NCI-H1105 treated with DMSO at 0.1 percent for 48 hours (cell line): ENCODE measurements at places on chromosomes 7 and 10.

GRCh38 chr10:24219963-24220362 lies 11.0 kb downstream of the KIAA1217 start:
- DNase-seq: no peak

DNA sequence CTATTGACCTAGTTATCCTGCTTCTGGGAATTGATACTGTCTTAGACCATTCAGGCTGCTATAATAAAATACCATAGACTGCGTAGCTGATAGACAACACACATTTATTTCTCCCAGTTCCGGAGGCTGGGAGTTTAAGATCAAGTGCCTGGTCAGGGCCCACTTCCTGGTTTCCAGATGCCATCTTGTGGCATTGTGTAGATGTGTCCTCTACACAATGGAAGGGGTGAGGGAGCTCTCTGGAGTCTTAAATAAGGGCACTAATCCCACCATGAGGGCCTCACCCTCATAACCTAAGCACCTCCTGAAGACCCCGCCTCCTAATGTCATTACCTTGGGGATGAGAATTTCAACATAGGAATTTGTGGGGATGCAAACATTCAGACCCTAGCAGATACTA lies 62.4 kb downstream of the SLC35B4 start:
- DNase-seq: no peak

- DNase-seq: no peak
These were observed 495.0 kb upstream of the MGMT start for GRCh38 chr10:128972036-128972405.

DNA sequence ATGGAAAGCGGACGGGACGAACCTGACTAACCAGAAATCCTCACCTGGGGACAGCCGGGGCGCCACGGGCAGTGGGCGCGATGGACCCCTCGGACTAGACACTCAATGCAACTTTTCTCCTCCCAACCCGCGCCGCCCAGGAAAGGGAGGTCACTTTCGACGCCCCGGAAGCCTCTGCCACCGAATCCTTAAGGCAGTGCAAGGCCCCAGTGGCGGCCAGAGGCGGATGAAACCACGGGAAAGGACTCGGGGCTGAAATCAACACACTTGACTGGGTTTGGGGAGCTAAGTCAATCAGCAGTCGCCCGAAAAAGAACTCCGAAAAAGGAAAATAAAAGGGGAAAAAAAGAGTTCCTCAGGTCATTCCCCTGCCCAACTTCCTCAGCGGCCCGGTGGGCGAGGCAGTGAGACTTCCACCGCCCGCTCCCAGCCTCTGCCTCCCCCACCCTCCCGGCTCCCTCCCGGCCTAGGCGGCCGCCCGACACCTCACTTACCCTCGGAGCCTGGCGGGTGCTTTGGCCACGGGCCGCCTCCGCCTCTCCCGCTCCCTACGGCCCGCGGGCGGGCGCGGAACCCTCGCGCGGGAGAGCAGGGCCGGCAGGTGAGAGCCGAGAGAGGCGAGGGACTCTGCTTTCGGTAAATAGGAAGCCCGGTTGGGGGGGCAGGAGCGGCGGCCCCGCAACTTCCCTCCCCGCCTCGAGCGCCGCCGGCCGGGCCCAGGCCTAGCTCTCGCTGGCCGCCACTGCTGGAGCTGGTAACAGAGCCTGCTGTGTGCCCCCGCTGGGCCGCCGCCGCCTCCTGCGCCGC lies 518 bp downstream of the WAPL start:
- DNase-seq: no peak

DNA sequence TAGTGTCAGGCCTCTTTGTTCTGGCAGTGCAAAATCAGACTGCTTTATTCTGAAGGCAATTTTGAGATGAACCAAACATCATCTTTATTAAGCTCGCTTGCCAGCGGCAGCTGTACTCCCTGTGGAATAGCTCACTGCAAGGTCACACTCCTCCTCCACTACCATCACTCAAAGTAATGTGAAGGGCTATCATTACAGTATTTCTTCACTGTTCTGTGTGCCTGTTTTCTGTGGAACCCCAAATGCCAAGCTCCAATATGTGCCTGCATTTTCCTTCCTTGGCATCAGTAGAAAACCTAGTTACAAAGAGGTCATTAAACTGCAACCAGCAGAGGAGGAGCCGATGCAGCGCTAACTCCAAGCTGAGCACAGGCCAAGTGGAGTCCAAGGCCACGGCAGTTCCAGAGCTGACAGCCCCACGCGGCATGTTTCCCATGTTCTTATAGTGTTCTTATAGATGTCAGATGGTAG lies 21.4 kb downstream of the BCCIP start:
- no peak for DNase-seq

- DNase-seq: no peak
These were observed 58.2 kb downstream of the TMEM270 start for GRCh38 chr7:73918926-73919693.

DNA sequence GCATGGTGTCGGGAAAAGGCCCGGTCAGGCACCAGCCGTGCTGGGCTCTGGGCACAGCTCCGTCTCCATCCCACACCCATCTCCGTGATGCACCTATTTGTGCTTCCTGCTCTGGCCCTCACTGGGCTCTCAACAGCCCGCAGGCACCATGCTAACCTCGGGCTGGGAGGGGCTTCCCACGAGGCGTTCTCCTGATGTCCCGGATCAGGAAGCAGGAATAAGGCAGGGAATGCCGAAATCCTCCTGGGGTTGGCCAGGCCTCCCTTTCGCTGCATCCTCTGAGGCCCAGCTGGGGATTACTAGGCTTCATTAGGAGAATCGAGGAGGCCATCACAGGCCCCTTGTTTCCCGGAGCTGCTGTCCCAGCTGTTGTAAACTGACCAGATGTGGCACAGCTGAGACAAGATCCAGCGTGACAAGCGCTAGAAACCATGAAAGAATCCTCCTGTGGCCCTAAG lies 72.0 kb downstream of the FAM53B start:
- no peak for DNase-seq

GRCh38 chr7:47638679-47639315 lies 56.9 kb upstream of the TNS3 start:
- DNase-seq: no peak

- no peak for DNase-seq
These were observed 39.9 kb upstream of the TMEM236 start for GRCh38 chr10:17712053-17712452.

- DNase-seq: no peak
These were observed 53.4 kb downstream of the TMEM209 start for GRCh38 chr7:130151591-130152492.

DNA sequence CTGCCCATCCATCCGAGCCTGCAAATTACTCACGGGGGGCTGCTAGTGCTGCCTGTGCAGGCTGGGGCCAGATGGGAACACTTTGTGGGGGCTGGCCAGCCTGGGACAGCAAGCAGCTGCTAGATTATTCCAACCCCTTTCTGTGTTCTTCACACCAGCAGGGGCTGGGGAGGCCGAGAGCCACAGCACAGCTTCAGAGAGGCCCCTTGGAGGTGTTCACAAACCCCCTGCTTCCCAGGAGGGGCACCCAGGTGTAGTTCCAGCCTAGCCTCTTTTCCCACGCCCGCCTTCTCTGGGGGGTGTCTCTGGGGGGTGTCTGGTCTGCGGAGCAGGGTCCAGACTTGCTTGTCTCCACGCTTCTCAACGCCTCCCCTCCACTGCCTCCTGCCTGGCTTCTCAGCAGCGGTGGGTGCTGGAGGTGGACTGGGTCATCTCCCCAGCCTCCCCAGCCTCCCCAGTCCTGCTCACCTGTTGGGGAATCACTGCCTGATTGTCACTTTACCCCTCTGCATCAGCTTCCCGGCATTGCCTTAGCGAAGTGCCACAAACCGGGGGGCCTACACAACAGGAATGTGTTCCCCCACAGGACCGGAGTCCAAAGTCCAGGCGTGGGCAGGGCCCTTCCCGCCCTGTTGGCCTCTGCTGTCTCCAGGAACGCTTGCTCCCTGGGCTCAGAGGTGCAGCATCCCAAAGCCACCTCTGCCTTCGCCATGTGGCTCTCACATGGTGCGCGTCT lies 74.0 kb upstream of the EN2 start:
- DNase-seq: no peak

DNA sequence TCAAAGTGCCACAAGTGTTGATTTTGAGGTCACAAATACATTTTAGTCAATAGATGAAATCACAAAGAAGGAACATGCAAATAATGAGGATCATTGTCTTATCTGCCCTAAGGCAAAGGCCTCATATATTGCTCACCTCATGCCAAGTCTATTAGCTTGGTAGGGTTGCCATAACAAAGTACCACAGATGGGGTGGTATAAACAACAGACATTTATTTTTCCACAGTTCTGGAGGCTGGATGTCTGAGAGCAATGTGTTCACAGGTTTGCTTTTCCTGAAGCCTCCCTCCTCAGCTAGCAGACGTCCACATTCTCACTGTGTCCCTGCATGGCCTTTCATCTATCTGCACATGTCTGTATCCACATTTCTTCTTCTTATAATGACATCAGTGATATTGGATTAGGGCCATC lies 59.6 kb downstream of the RELN start:
- DNase-seq: peak; percentile 17

- peak; percentile 89 for DNase-seq
These were observed 155.8 kb downstream of the CHN2 start for GRCh38 chr7:29350351-29350750.

DNA sequence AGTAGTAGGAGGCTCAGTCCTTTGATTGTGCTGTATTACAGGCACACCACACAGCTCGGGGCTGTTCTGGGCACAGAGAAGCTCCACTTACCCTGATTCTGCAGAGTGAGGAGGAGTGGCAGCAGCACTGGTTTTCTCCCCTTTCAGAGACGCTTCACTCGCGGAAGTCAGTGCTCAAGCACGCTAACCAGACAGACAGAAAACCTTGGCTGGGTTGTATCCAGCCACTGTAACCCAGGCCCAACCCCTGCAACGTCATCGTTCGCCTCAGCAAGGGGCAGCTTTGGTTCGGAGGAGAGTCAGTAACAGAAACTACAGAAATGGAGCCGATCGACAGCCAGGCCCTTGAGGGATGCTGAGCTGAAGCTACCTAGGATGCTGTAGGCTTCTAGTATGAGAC lies 171.0 kb downstream of the SLC16A9 start:
- no peak for DNase-seq

GRCh38 chr10:44293306-44293778 lies 91.6 kb downstream of the CXCL12 start:
- DNase-seq: no peak

- DNase-seq: no peak
These were observed 109.1 kb downstream of the CPXM2 start for GRCh38 chr10:123782549-123782948.

GRCh38 chr10:8978100-8978499 lies 923.6 kb downstream of the GATA3 start:
- no peak for DNase-seq

DNA sequence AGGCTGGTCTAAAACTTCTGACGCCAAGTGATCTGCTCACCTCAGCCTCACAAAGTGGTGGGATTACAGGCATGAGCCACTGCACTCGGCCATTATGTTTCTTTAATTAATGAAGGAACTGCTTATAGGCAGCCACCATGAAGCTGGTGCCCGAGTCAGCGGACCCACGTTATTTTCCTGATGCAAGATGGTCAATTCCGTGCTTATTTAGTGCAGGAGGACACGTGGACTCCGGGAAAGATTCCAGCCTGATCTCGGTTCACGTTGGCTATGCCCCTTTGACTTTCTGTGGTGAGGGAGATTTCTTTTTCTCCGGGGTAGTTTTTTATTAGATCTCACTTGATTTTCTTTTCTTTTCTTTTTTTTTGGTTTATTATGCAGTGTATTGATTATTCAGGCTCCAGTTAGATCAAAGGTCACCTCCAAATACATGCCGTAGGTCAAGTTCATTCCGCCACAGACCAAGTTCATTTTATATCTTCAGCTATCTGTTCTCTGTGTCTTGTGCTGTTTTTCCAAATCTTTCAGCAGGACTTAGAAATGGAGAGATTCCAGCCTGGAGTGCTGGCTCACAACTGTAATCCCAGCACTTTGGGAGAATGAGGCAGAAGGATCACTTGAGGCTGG lies 8.3 kb downstream of the CAMK1D start:
- DNase-seq: no peak

GRCh38 chr7:140479739-140480084 lies 407 bp upstream of the MKRN1 start:
- no peak for DNase-seq

- no peak for DNase-seq
These were observed 101.8 kb upstream of the STRIP2 start for GRCh38 chr7:129332254-129333035.

DNA sequence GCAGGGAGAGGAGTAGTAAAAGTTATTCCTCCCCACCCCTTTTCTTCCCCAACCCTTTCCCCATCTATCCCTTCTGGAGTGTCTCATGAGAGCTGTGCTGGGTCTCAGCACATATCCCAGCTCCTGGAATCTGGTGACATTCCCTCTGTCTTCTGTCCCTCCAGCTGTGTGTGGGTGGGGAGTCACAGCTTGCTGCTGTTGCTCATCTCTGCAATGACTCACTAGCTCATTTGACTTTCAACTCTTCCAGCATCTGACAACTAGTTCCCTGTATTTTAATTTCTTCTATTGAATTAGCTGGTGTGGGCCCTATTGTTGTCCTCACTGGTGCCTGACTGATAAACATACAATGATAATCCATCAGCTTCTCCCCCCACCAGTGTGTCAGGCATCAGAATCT lies 198.9 kb upstream of the AUTS2 start:
- DNase-seq: no peak

GRCh38 chr10:129365767-129366402 lies 101.2 kb upstream of the MGMT start:
- no peak for DNase-seq

DNA sequence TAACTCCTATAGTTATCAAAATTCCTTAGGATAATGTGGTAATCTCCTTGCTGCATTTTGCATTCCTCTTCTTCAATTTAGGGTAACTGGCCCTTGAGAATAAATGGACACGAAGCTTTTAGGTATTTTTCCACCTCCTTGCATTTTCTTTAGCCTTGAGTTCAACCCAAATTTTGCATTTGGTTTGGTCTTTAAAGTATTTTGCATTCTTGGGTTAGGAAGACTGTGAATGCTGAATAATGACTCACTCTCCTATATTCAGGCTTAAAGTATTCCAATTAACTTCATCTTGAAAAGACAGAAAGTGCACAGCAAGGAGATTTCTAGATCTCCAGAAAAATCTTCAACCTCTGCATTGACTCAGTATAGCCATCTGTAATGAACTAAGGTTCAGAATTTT lies 47.3 kb downstream of the TFPI2 start:
- DNase-seq: no peak

- peak; percentile 3 for DNase-seq
These were observed 100.3 kb upstream of the SVIL start for GRCh38 chr10:29734962-29735627.

DNA sequence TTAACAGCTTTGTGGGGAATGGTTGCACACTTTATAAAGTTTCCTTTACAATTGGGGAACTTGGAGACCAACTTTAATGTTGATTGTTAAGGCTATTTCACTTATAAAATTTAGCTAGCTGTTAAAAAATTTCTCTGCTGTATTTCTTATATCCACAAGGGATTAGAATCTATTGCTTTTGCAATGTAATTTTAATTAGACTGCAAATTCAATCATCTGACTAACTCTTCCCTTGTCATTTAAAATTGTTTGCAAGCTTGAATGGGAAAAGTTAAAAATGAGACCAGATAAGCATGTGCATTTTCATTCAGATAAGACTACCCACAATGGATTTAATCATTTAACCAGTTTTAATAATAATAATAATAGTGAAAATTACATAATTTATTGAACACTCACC lies 213.2 kb downstream of the BICC1 start:
- DNase-seq: no peak

GRCh38 chr10:18219146-18219545 lies 78.9 kb downstream of the CACNB2 start:
- no peak for DNase-seq
